ENCODE measurements at places on chromosomes 3 and 15. TPM values are rescaled to one million over a fixed set of nuclear protein-coding genes. Genes with fewer than 3 reads are reported as not detected.

Gene ENTPD3
- 0.03 TPM for total RNA-seq

Gene GOLGA8J
- total RNA-seq, result not detected

Gene ROBO2
- not detected for total RNA-seq

Gene CCDC54
- not detected for total RNA-seq

Gene DNAJA4
- total RNA-seq, result 0.05 TPM

Gene ANKUB1
- not detected for total RNA-seq

Gene MKRN3
- 1.6 TPM for total RNA-seq

Gene EPHB1
- total RNA-seq, result 0.05 TPM

Gene STRC
- total RNA-seq, result not detected

Gene BTLA
- not detected for total RNA-seq

Gene CRABP1
- 0.68 TPM for total RNA-seq

Gene OXTR
- 10.8 TPM for total RNA-seq

Gene CHRD
- total RNA-seq, result 0.35 TPM

Gene FETUB
- 0.12 TPM for total RNA-seq

Gene XYLB
- 4.9 TPM for total RNA-seq

Gene CHL1
- total RNA-seq, result not detected

Gene PPP1R14D
- not detected for total RNA-seq

Gene SCAMP5
- total RNA-seq, result 12.1 TPM

Gene TMEM39A
- total RNA-seq, result 23.6 TPM

Gene ZXDC
- total RNA-seq, result 9.2 TPM

Gene CD86
- total RNA-seq, result not detected

Gene EIF4G1
- 264 TPM for total RNA-seq

Gene ECE2
- total RNA-seq, result not detected

Gene DAZL
- total RNA-seq, result not detected

Gene FRMD5
- total RNA-seq, result 2.5 TPM

Gene TMEM42
- 12.2 TPM for total RNA-seq

Gene GBE1
- total RNA-seq, result 21.7 TPM

Gene SST
- not detected for total RNA-seq

Gene MCF2L2
- total RNA-seq, result 0.13 TPM

Gene CFAP100
- not detected for total RNA-seq

Gene MAP6D1
- 7.2 TPM for total RNA-seq

Gene GLDN
- total RNA-seq, result not detected

Gene GHSR
- total RNA-seq, result not detected

Gene NR2E3
- 0.31 TPM for total RNA-seq

Gene CP
- 5.7 TPM for total RNA-seq

Gene SEMA3G
- total RNA-seq, result 0.16 TPM

Gene DPP8
- total RNA-seq, result 32.0 TPM

Gene STRIT1
- not detected for total RNA-seq

Gene LNP1
- 0.77 TPM for total RNA-seq

Gene CYP1A2
- total RNA-seq, result not detected

Gene PLA2G4D
- not detected for total RNA-seq

Gene GOLGA8Q
- total RNA-seq, result not detected
